ENCODE measurements at places on chromosomes 2 and 18. TPM values are rescaled to one million over a fixed set of nuclear protein-coding genes. Genes with fewer than 3 reads are reported as not detected.

CCDC74A gene
- 15.5 TPM for total RNA-seq

DYNAP gene
- not detected for total RNA-seq

UBXN2A gene
- total RNA-seq = 7.7 TPM

NETO1 gene
- total RNA-seq = 0.74 TPM

KIF3C gene
- total RNA-seq = 14.1 TPM

RTTN gene
- 10.6 TPM for total RNA-seq

ABCG8 gene
- not detected for total RNA-seq

GAL3ST2 gene
- not detected for total RNA-seq

TUBA3D gene
- total RNA-seq = not detected

SCYGR4 gene
- total RNA-seq = not detected

TRIM43B gene
- not detected for total RNA-seq

LYPD6B gene
- not detected for total RNA-seq

MYCN gene
- total RNA-seq = not detected

NMUR1 gene
- not detected for total RNA-seq

CCT4 gene
- total RNA-seq = 208 TPM

ALPI gene
- not detected for total RNA-seq

CPO gene
- total RNA-seq = not detected

ELAC1 gene
- total RNA-seq = 7.4 TPM

REG3A gene
- not detected for total RNA-seq

SH2D6 gene
- 0.59 TPM for total RNA-seq

BMP10 gene
- total RNA-seq = not detected

SCTR gene
- total RNA-seq = not detected

TRIM54 gene
- total RNA-seq = not detected

ACMSD gene
- total RNA-seq = not detected

PPP1R7 gene
- total RNA-seq = 69.6 TPM

NEB gene
- 0.17 TPM for total RNA-seq

RIT2 gene
- total RNA-seq = not detected

GCG gene
- total RNA-seq = not detected

MATN3 gene
- 3.9 TPM for total RNA-seq

RFTN2 gene
- 3.7 TPM for total RNA-seq

ITGB6 gene
- total RNA-seq = 0.17 TPM

SERPINB12 gene
- total RNA-seq = not detected

GALNT5 gene
- 9.5 TPM for total RNA-seq

EIF2AK3 gene
- total RNA-seq = 8.4 TPM

PJVK gene
- 0.84 TPM for total RNA-seq

KCNE4 gene
- total RNA-seq = 2.0 TPM

NOP58 gene
- total RNA-seq = 50.7 TPM

LBH gene
- 6.7 TPM for total RNA-seq

CNGA3 gene
- not detected for total RNA-seq

PLCL1 gene
- total RNA-seq = 0.17 TPM

TBR1 gene
- not detected for total RNA-seq

CNDP1 gene
- total RNA-seq = 0.15 TPM

NEU2 gene
- total RNA-seq = not detected
